Left forelimb (tissue), 1 donor: ENCODE measurements at places on chromosomes 11 and 22.

DNA sequence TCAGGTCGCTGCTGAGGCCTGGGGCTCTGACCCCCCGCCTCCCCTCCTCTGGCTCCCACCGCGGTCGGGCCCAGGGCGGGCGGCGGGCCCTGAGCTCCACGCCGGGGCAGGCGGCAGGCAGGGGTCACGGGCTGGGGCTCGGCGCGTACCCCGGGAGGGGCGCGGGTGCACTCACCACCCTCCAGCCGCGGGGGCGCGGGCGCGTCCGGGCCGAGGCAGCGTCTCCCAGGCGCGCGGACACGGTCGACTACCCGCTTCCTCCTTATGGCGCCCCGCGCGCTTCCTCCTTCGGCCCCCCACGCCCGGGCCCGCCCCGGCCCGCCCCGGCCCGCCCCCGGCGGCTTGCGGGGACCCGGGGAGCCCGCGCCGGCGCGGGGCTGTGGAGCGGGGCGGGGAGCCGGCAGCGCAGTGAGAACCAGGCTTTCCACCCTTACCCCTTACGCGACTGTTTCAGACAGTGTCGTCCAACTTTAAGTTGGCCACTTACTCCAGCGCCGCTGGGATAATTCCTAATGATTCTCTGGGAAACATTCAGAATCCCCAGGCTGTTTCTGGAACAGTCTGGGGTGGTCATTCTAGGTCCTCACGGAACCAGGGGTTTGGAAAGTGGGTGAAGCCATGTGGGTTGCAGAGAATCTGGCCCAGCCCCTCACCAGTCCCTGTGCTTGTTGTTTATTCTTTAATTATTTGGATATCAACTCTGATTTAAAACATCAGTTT, at the start of gene BID:
TSS of gene BID (minus strand) at position 264 of the 720 bp plus-strand sequence. CDS start 24,353 bp downstream, outside the sequence.
- no peak for DNase-seq

GRCh38 chr11:36512016-36512415, 1.9 kb upstream of the TRAF6 start:
- DNase-seq: no peak

DNA sequence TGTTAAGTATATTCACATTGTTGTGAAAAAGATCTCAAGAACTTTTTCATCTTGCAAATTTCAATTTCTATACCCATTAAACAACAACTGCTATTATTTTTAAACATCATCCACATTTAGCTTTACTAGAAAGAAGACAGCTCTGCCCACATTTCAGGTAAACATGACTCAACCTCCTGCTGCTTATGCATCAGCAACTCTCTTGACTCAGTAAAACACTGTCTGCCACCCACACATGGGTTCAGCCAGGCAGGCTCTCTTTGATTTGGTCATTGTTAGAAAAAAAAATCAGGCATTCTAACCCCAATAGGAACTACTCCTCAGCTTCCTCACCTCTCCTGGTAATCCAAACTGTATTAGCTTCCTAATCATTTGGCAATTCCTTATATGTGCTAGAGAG, 5.1 kb upstream of the ENDOD1 start:
- DNase-seq: no peak

GRCh38 chr22:45664136-45664646, 7.4 kb upstream of the ATXN10 start:
- no peak for DNase-seq

DNA sequence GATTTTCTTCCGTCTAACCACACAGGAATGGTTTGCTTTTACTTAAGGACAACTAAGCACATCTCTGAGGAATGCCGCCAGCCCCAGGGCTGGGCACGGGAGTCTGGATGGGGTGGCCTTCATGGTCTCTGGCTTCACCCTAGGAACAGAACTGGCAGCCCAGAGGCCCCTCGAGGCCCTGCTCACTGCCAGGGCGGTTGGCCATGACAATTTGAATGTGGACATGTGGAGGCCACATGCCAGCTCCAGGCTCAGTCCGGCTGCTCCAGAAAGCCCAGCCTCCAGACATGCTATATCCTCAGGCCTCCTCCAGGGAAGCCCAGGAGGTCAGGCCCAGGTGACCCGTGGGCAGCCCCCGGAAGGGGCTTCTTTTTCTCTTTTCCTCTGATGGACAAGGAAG, 84.0 kb upstream of the FGF3 start:
- DNase-seq: no peak

DNA sequence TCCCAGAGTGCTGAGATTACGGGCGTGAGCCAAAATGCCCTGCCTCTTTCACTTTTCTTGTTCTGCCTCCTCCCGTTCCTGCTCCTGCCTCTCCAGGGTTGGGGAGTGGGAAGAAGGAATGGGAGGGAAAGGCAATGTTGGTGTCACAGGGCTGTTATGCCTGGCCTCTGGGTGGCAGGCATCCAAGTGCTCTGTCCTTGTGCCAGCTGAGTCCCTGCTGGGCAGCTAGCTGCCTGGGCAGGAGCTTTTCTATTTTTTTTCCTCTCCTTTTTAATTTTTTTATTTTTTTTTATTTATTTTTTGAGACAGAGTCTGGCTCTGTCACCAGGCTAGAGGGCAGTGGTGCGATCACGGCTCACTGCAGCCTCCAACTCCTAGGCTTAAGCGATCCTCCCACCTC, 4.1 kb upstream of the SAC3D1 start:
- no peak for DNase-seq

- DNase-seq: no peak
These were observed 64.8 kb downstream of the IGF2 start for GRCh38 chr11:2074266-2074825.

DNA sequence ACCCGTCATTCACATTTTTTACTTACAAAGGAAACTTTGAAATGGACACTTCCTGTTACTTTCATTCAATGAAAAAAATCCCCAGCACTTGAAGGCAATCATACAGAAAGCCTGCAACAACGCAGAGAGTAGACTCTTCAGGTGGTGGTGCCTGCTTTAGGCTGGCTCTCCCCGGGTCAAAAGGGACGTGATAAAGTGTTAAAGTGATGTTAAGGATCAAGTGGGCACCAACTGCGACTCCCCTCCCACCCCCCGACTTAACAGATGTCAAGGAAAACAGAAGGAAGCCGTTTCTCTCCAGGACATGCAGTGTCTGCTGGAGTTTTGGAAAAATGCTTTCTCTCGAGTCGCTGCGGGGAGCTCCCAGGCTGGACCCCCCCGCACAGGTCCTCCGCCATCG, 414 bp upstream of the PNPLA3 start:
- no peak for DNase-seq
